ENCODE measurements at places on chromosomes 13 and 19. TPM values are rescaled to one million over a fixed set of nuclear protein-coding genes. Genes with fewer than 3 reads are reported as not detected.

GRCh38 chr13:81872581-81872980 is 1531.7 kb upstream of the SPRY2 start:
- no peak overlapping the region for H3K27ac ChIP-seq
- no peaks in the 10 kb centered on the region for H3K27me3 ChIP-seq
- no peak for DNase-seq

KANK3 gene
- polyA plus RNA-seq, result not detected

- DNase-seq, result no peak
- H3K4me3 ChIP-seq, result peak overlapping the region; percentile 79
- peaks cover 29% of the 10 kb centered on the region for H3K4me1 ChIP-seq
- H3K27ac ChIP-seq, result no peak overlapping the region
- H3K36me3 ChIP-seq, result peaks cover 27% of the 10 kb centered on the region
- H3K27me3 ChIP-seq, result no peaks in the 10 kb centered on the region
Measured at GRCh38 chr19:17216058-17216670, 1.0 kb downstream of the USE1 start.

RGS9BP gene
- not detected for polyA plus RNA-seq

KLK4 gene
- not detected for polyA plus RNA-seq

DNA sequence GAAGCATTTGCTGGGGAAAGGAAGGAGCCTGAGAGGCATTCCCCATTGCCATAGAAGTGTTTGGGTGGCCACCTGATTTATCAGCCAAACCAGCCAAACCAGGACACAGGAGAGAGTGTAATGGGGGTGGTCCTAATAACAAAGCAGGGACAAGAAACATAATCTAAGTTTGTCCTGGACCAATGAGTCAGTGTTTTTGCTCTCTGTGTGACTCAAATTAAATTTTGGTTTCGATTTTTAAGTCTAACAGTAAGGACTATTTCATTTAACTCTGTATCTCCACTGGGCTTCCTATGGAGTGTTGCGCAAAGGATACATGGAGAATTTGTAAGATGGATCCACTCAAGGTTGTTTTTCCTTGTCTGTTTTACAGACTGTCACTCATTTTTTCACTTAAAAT is 19.5 kb upstream of the TRPC4 start:
- H3K36me3 ChIP-seq, result no peaks in the 10 kb centered on the region
- no peaks in the 10 kb centered on the region for H3K27me3 ChIP-seq
- no peak overlapping the region for H3K4me3 ChIP-seq
- H3K27ac ChIP-seq, result no peak overlapping the region

- H3K4me1 ChIP-seq, result peaks cover 10% of the 10 kb centered on the region
- no peak for DNase-seq
- peak overlapping the region; percentile 32 for H3K27ac ChIP-seq
- no peaks in the 10 kb centered on the region for H3K27me3 ChIP-seq
- peaks cover 85% of the 10 kb centered on the region for H3K36me3 ChIP-seq
- no peak overlapping the region for H3K4me3 ChIP-seq
Measured at GRCh38 chr13:110652231-110652730, 36.9 kb downstream of the NAXD start.

- no peak for DNase-seq
- H3K27me3 ChIP-seq, result peaks cover 24% of the 10 kb centered on the region
- peaks cover 18% of the 10 kb centered on the region for H3K36me3 ChIP-seq
- H3K27ac ChIP-seq, result no peak overlapping the region
Measured at GRCh38 chr19:18871543-18871942, 24.4 kb downstream of the CERS1 start.

GRCh38 chr13:33992881-33993336 is 175.0 kb downstream of the RFC3 start:
- no peaks in the 10 kb centered on the region for H3K36me3 ChIP-seq
- DNase-seq, result no peak
- H3K4me1 ChIP-seq, result no peaks in the 10 kb centered on the region

GRCh38 chr13:44157606-44158005 is 216.0 kb upstream of the SERP2 start:
- no peak overlapping the region for H3K4me3 ChIP-seq
- no peak overlapping the region for H3K27ac ChIP-seq
- H3K36me3 ChIP-seq, result no peaks in the 10 kb centered on the region
- no peaks in the 10 kb centered on the region for H3K27me3 ChIP-seq

GRCh38 chr13:35378939-35379338 is 97.5 kb downstream of the MAB21L1 start:
- no peaks in the 10 kb centered on the region for H3K36me3 ChIP-seq
- no peak for DNase-seq
- H3K4me1 ChIP-seq, result no peaks in the 10 kb centered on the region
- H3K27ac ChIP-seq, result no peak overlapping the region
- no peaks in the 10 kb centered on the region for H3K27me3 ChIP-seq

- H3K27me3 ChIP-seq, result no peaks in the 10 kb centered on the region
- H3K4me3 ChIP-seq, result no peak overlapping the region
- DNase-seq, result no peak
- H3K4me1 ChIP-seq, result no peaks in the 10 kb centered on the region
- H3K36me3 ChIP-seq, result no peaks in the 10 kb centered on the region
Measured at GRCh38 chr13:66585669-66586203, 644.4 kb downstream of the PCDH9 start.

- DNase-seq, result peak; percentile 61
- H3K4me1 ChIP-seq, result peaks cover 21% of the 10 kb centered on the region
- H3K27me3 ChIP-seq, result no peaks in the 10 kb centered on the region
- peak overlapping the region; percentile 92 for H3K27ac ChIP-seq
- no peaks in the 10 kb centered on the region for H3K36me3 ChIP-seq
- peak overlapping the region; percentile 51 for H3K4me3 ChIP-seq
Measured at GRCh38 chr19:27780367-27781075, 1432.4 kb downstream of the UQCRFS1 start.

PINLYP gene
- 0.93 TPM for polyA plus RNA-seq

GRCh38 chr13:73672492-73672891 is 461.7 kb downstream of the KLF12 start:
- DNase-seq, result no peak
- no peak overlapping the region for H3K4me3 ChIP-seq

GRCh38 chr13:49669735-49670309 is 21.5 kb downstream of the EBPL start:
- H3K27me3 ChIP-seq, result no peaks in the 10 kb centered on the region
- no peak overlapping the region for H3K27ac ChIP-seq
- H3K4me1 ChIP-seq, result peaks cover 6% of the 10 kb centered on the region
- H3K36me3 ChIP-seq, result peaks cover 2% of the 10 kb centered on the region
- DNase-seq, result no peak

- H3K4me3 ChIP-seq, result no peak overlapping the region
- H3K27ac ChIP-seq, result no peak overlapping the region
- no peaks in the 10 kb centered on the region for H3K4me1 ChIP-seq
Measured at GRCh38 chr13:38954291-38954690, 36.3 kb downstream of the STOML3 start.

DNA sequence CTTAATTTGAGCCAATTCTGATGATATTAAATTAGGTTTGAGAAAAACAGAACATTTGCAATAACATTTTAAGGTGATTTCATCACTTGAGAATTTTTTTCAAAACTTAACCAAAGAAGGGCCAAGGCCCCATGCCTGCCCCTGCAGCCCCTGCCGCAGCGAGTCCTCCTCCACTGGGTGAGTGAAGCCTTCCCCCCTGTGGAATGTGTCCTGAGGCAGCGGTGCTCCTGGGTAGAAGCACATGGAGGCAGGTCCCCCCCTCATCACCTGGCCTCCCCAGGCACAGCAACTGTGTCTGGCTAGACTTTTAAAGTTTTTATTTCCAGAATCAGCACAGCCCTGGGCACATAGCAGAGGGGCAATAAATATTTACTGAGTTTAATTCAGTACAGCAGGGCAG is 10.8 kb downstream of the SOX1 start:
- H3K27me3 ChIP-seq, result peaks cover 42% of the 10 kb centered on the region
- no peaks in the 10 kb centered on the region for H3K36me3 ChIP-seq
- DNase-seq, result no peak
- no peak overlapping the region for H3K27ac ChIP-seq

DNA sequence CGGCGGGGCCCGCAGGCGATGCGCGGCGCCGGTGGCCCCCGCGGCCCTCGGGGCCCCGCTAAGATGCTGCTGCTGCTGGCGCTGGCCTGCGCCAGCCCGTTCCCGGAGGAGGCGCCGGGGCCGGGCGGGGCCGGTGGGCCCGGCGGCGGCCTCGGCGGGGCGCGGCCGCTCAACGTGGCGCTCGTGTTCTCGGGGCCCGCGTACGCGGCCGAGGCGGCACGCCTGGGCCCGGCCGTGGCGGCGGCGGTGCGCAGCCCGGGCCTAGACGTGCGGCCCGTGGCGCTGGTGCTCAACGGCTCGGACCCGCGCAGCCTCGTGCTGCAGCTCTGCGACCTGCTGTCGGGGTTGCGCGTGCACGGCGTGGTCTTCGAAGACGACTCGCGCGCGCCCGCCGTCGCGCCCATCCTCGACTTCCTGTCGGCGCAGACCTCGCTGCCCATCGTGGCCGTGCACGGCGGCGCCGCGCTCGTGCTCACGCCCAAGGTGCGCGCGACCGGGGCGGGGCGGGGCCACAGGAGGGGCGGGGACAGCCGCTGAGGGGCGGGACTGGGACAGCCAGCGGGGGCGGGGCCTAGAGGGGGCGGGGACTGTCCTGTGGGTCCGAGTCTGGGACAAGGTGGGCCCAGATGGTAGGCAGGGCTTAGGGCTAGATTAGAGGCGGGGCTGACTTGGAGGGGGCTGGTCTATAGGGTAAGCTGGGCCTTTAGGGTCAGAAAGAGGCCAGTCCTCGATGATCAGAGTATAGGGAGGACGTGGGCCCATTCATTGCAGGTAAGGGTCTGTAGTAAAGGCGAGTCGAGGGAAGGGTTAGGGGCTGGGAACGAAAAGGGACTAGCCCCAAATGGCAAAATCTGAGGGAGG is 5.1 kb downstream of the GRIN2D start:
- DNase-seq, result peak; percentile 80
- peak overlapping the region; percentile 17 for H3K4me3 ChIP-seq
- no peaks in the 10 kb centered on the region for H3K36me3 ChIP-seq
- peaks cover 37% of the 10 kb centered on the region for H3K27me3 ChIP-seq

GRCh38 chr13:77143431-77143830 is 116.5 kb upstream of the FBXL3 start:
- H3K27me3 ChIP-seq, result no peaks in the 10 kb centered on the region
- peaks cover 99% of the 10 kb centered on the region for H3K36me3 ChIP-seq
- H3K4me3 ChIP-seq, result no peak overlapping the region
- no peaks in the 10 kb centered on the region for H3K4me1 ChIP-seq
- no peak overlapping the region for H3K27ac ChIP-seq
- DNase-seq, result no peak

DNA sequence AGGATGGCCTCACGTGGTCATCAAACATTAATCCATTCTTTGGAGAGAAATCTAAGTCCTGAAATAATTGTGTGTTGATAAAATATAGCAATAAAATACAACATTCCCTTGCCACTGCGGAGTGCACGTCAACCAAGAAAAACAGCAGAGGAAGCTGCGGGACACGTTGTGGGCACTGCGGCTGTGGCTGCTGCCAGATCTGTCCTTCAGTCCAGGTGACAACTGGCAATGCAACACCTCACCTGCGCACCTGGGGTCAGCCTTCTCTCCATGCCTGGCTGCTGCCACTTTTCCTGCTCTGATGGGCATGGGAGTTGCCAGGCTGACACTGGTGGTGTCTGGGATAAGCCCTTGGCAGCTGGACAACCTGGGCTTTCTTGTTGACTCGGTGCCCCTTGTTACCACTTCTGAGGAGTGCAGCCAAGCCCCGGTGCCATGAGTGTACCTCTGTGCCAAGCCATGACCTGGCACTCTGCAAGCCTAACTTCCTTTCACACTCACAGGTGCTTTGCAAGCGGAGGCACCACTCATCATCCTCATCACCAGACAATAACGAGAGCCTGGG is 251.6 kb upstream of the TSHZ3 start:
- H3K4me3 ChIP-seq, result no peak overlapping the region
- DNase-seq, result no peak
- no peaks in the 10 kb centered on the region for H3K27me3 ChIP-seq
- H3K4me1 ChIP-seq, result no peaks in the 10 kb centered on the region
- no peak overlapping the region for H3K27ac ChIP-seq

SELENOV gene
- polyA plus RNA-seq, result not detected

DNA sequence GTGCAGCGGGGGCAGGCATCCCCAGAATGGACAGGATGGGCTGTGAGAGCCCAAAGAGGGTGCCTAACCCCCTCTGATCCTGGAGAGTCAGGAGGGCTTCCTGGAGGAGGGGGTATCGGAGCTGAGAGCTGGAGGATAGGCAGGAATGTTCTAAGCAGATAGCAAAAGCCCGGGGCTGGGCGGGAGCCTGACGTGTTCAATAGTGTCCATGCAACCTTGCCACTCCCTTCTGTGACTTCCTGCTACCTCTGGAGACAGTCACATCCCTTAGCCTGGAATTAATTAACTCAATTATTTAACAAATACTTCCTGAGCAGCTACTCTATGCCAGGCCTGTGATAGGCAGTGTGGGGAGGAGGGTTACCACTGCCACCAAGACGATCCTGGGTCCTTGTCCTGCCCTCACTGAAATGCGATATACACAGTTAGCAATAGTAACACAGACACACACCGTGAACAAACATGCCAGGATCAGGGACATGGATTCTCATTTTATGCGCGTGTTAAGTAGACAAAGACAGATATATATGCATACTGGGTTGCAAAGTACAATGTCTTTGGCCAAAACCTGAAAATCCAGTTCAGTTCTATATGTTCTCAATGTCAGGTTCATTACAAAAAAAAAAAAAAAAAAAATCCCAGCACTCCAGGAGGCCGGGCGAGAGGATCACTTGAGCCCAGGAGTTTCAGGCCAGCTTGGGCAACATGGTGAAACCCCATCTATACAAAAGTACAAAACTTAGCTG is 10.7 kb downstream of the AP2S1 start:
- H3K4me3 ChIP-seq, result no peak overlapping the region
- DNase-seq, result no peak
- no peaks in the 10 kb centered on the region for H3K27me3 ChIP-seq
- no peaks in the 10 kb centered on the region for H3K4me1 ChIP-seq
- H3K27ac ChIP-seq, result no peak overlapping the region
- H3K36me3 ChIP-seq, result peaks cover 56% of the 10 kb centered on the region

DNA sequence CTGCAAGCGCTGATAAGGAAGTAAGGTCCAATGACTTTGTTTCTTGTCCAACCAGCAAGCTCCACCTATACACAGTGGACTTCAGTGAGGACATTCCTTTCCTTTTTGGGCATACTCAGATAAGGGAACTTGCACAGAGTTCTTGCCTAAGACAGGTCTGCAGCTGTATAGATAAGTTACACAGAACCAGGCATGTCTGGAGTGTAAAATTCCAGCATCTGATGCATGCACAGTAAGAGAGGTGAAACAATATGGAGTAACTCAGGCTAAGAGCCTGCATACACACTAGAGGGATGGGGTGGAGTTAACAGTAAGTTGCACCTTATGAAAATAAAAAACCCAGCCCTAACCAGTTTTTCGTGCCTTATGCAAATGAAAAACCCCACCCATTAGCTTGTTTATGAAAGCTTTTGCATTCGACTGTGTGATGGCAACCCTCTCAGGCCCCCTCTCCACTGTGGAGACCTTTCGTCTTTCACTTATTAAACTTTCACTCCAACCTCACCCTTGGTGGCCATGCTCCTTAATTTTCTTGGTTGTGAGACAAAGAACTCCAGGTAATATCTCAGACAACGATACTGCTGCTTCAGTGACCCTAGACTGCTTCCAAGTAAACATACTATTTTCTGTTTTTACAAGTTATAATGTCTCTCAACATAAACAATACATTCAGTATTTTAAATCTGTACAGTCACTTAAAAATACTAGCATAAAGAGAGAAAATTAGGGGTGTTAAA is 2859.0 kb upstream of the PCDH20 start:
- no peaks in the 10 kb centered on the region for H3K4me1 ChIP-seq
- no peak overlapping the region for H3K27ac ChIP-seq
- H3K4me3 ChIP-seq, result no peak overlapping the region
- DNase-seq, result no peak

All from CD14-positive monocyte (primary cell).